Breast epithelium (tissue), 4 donors: ENCODE measurements at places on chromosomes 6 and 20. TPM values are rescaled to one million over a fixed set of nuclear protein-coding genes. Genes with fewer than 3 reads are reported as not detected.

DNA sequence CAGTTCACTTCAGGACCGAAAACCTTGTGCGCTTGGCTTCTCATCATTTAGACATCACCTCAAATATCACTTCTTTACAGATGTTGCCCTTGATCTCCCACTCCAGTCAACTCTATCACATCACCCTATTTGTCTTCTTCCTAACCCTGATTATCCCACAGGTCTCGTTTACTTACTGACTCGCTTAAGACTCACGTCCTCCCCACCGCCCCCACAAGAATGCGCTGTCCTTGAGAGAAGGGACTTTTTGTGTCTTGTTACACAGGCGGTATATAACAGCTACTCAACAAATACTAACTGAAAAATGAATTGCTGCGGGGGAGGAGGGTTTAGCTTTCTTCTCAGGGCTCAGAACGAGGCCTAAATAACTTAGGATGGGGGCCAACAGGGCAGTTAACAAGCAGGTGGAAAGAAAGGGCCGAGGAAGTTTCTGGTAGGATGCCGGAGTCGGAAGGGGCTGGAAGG, 527 bp downstream of the TOMM34 start:
- no peaks in the 10 kb centered on the region for H3K4me1 ChIP-seq
- H3K36me3 ChIP-seq: peaks cover 13% of the 10 kb centered on the region
- no peak for DNase-seq
- H3K27ac ChIP-seq: peak overlapping the region; percentile 92

DNA sequence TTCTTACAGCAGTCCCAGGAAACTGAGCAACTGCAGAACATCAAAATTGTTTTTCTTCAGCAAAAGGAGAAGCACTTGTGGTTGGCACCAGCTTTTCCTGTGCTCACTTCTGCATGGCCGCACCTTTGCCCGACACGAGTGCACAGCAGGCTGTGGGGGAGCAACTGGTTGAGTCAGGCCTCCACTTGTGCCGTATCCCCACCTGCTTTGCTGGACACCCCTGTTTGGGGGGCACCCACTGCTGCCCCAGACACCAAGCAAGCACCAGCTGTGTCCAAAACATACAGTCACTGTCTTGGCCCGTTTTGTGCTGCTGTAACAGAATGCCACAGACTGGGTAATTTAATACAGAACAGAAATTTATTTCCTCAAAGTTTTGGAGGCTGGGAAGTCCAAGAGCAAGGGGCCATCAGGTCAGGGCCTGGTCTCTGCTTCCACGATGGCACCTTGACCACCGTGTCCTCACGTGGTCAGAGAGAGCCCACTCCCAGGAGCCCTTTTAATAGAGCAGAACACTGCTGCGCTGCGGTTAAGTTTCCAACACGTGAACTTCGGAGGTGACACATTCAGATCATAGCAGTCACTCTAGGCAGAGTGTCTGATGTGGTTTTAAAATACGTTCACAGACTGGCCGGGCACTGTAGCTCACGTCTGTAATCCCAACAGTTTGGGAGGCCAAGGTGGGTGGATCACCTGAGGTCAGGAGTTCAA, 8.7 kb upstream of the GMEB2 start:
- H3K36me3 ChIP-seq: no peaks in the 10 kb centered on the region
- no peaks in the 10 kb centered on the region for H3K4me1 ChIP-seq
- no peak for DNase-seq
- H3K4me3 ChIP-seq: no peak overlapping the region

- no peak overlapping the region for H3K4me3 ChIP-seq
- no peaks in the 10 kb centered on the region for H3K27me3 ChIP-seq
- H3K4me1 ChIP-seq: no peaks in the 10 kb centered on the region
- H3K36me3 ChIP-seq: no peaks in the 10 kb centered on the region
- H3K27ac ChIP-seq: no peak overlapping the region
- DNase-seq: no peak
Observed at GRCh38 chr6:4301871-4302270, 166.5 kb upstream of the ECI2 start.

DNA sequence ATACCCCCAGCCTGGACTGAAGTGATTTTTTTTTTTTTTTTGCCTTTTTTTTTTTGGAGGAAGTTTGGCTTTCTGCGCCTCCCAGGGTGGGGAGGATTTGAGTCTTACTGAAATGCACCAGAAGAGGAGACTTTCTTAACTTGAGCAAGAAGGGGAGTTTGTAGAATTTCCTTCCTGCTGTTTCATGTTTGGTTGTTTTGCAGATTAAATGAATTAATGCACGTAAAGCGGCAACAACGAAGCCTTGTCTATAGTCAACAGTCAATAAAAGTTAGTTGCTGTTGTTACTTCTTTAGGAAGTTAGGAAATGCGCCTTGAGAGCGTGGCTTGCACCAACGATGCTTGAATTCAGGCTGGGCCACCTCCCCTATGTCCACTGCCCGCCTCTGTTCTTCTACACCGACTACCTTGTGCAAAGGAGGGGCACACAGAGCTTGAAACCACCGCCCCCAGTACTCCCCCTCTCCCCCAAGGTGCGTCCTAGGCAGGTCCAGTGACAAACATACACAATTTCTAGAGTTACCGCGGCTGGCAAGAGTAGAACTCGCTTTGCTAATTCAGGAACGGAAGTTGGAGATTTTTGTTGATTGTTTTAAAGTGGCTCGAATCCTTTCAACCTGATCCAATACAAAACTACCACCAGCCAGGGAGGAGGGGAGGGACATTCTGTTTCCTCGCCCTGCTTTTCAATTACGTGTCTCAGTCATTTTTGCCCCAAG, 830 bp upstream of the CYP24A1 start:
- DNase-seq: no peak
- no peaks in the 10 kb centered on the region for H3K4me1 ChIP-seq
- no peaks in the 10 kb centered on the region for H3K36me3 ChIP-seq
- H3K27me3 ChIP-seq: peaks cover 41% of the 10 kb centered on the region
- peak overlapping the region; percentile 61 for H3K4me3 ChIP-seq

GRCh38 chr20:6074145-6074561, 20.3 kb upstream of the LRRN4 start:
- DNase-seq: no peak
- H3K4me3 ChIP-seq: no peak overlapping the region
- H3K4me1 ChIP-seq: no peaks in the 10 kb centered on the region
- H3K36me3 ChIP-seq: no peaks in the 10 kb centered on the region

DNA sequence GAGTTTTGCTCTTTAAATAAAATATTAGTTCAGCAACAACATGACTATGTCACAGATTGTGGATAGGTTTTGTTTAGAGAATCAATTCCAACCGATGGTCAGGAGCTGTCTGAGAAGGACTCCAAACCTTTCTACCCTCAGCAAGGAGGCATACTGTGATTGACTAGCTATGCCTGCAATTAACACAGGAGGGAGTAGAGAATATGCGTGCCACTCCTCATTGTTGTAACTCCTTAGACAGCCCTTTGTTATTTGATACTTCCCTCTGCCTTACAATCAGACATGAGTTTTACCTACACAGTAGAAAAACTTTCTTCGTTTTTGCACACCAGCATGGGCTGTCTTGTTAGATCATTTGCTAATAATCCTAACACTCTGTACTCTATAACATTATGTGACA, 796.5 kb downstream of the PRIM2 start:
- no peak overlapping the region for H3K4me3 ChIP-seq
- H3K36me3 ChIP-seq: no peaks in the 10 kb centered on the region
- H3K4me1 ChIP-seq: no peaks in the 10 kb centered on the region
- no peak for DNase-seq
- H3K27ac ChIP-seq: no peak overlapping the region

GRCh38 chr6:20286968-20287565, 74.8 kb upstream of the MBOAT1 start:
- no peaks in the 10 kb centered on the region for H3K36me3 ChIP-seq
- no peak overlapping the region for H3K4me3 ChIP-seq
- H3K27ac ChIP-seq: no peak overlapping the region
- DNase-seq: no peak
- no peaks in the 10 kb centered on the region for H3K4me1 ChIP-seq
- no peaks in the 10 kb centered on the region for H3K27me3 ChIP-seq

GRCh38 chr20:62824476-62825332, 7.9 kb downstream of the COL9A3 start:
- no peak overlapping the region for H3K4me3 ChIP-seq
- DNase-seq: peak; percentile 64
- peaks cover 8% of the 10 kb centered on the region for H3K4me1 ChIP-seq
- peak overlapping the region; percentile 73 for H3K27ac ChIP-seq
- no peaks in the 10 kb centered on the region for H3K27me3 ChIP-seq
- H3K36me3 ChIP-seq: no peaks in the 10 kb centered on the region

DNA sequence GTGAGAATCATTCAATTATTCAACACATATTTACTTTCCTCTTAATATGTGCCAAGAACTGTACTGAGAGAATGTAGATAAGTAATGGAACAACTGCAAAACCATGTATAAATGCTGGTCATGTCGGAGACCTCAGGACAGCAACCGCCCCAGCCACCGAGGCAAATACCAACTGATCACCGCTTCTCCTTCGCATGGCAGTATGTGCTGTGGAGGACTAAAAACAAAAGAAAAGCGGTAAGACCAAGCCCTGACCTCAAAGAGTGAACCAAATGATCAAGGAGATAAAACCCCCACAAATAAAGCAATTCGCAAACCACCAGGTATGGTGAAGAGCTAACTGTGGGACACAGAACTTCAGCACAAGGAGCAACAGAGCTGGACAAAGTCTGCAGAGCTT, 104.3 kb downstream of the TRERF1 start:
- H3K27me3 ChIP-seq: no peaks in the 10 kb centered on the region
- H3K27ac ChIP-seq: no peak overlapping the region
- DNase-seq: no peak
- H3K4me1 ChIP-seq: no peaks in the 10 kb centered on the region

- H3K4me3 ChIP-seq: no peak overlapping the region
- no peaks in the 10 kb centered on the region for H3K36me3 ChIP-seq
- no peaks in the 10 kb centered on the region for H3K27me3 ChIP-seq
- H3K4me1 ChIP-seq: no peaks in the 10 kb centered on the region
Observed at GRCh38 chr20:19835533-19836222, 77.6 kb downstream of the RIN2 start.

DNA sequence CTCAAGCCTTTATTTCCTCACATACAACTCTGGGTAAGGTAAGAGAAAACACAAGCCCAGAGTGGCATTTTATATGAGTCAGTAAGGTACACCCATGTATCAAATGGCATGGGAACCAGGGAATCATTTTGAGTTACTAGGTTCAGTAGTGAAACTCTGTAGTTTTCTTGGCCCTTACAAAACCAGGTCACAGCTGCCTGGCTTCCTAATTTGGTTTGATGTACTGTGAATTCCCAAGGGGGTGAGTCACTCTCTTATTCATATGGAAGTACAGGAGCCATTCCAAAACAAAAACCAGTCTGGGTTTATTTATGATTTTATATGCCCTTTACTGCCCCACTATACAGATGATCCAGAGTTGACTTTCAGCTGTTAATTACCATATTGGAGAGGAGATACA, 70.7 kb downstream of the PDE7B start:
- no peak for DNase-seq
- no peaks in the 10 kb centered on the region for H3K4me1 ChIP-seq
- H3K36me3 ChIP-seq: no peaks in the 10 kb centered on the region
- no peaks in the 10 kb centered on the region for H3K27me3 ChIP-seq

Gene SLC12A5
- not detected for total RNA-seq

Gene BPIFB1
- total RNA-seq: 1.0 TPM

Gene IPCEF1
- 3.7 TPM for total RNA-seq

Gene ADGRF5
- 22.5 TPM for total RNA-seq

Gene IMPG1
- total RNA-seq: not detected
